T-helper 22 cell (primary cell): ENCODE measurements at places on chromosomes 12 and 14.

DNA sequence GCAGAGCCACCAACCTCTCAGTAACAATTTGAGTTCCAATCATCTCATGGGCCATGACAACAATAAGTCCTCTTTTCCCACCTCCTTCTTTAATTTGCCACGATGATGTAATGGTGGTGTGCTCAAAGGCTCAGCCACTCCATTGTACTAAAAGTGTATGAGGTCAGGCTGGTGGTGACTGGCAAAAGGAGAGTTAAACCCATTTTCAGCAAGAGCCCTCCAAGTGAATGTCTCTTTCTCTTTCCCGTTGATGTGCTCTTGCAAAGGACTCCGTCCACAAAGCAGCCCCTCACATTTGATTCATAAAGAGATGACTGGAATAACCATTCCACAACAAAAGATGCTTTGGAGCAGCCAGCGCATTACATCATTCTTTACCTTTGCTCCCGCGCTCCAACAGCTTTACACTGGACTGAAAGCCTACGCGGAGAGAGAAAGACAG, 41.6 kb downstream of the DUSP16 start:
- DNase-seq, result no peak

DNA sequence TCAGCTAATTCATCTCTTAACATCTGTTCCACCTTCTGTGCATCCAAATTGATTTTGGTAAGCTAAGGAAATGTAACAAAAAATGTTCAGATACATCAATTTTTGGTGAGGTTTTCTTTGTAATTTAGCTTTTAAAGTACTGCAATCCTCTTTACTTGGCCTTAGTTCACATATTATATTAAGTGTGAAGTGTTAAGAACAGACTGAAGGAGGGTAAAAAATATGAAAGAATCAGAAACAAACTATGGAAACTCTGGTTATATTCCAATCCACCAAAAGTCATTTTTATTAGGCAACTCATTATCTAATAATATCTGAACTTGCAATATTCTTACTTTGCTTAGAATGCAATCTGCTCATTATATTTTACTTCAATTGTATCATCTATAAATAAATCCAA, 49.1 kb downstream of the CEP290 start:
- DNase-seq, result no peak

DNA sequence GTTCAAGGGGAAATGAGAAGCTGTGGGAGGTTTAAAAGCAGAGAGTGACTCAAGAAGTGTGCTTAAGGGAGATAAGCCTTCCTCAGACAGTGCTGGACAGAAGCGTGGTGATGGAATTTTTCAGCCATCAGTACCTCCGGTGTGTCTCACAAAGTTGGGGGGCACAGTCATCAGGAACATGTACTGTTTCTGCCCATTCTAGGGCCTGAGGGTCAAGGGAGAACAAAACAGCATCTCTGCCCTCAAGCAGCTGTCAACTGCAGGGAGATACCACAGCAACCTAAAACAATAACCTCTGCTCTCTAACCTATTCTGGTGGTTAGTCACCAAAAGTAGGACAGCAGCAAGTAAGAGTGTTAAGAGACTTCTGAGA, 2.0 kb upstream of the STON2 start:
- DNase-seq, result no peak

DNA sequence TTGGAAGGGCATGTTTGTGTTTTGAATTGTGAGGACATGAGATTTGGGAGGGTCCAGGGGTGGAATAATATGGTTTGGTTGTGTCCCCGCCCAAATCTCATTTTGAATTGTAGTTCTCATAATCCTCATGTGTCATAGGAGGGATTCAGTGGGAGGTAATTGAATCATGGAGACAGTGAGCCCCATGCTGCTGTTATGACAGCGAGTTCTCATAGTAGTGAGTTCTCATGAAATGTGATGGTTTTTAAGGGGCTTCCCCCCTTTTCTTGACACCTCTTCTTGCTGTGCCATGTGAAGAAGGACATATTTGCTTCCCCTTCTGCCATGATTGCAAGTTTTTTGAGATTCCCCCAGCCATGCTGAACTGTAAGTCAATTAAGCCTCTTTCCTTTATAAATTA, 260.0 kb downstream of the DUSP6 start:
- DNase-seq, result no peak

DNA sequence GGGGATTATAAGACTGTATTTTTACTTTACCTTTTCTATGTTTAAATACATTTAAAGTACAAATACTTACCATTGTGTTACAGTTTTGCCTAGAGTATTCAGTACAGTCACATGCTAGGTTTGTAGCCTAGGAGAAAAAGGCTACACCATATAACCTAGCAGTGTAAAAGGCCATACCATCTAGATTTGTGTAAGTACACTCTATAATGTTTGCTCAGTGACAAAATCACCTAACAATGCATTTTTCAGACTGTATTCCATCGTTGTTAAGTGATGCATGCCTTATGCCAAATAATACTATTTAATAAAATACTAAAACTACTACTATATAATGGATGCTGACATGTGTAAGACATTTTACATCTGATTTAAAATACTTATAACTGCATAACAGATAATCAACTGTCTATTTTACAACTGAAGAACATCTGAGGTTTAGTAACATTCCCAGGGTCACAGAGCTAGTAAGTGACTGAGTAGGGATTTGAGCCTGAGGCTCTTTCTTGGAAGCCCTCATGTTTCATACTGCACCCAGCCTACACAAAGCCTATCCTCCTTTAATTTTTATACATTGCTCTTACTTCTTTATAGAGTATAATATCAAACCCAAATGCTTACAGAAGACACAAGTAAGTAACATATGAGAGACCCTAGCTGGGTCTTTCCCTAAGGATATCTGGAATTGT, 296.8 kb downstream of the SYT1 start:
- no peak for DNase-seq

DNA sequence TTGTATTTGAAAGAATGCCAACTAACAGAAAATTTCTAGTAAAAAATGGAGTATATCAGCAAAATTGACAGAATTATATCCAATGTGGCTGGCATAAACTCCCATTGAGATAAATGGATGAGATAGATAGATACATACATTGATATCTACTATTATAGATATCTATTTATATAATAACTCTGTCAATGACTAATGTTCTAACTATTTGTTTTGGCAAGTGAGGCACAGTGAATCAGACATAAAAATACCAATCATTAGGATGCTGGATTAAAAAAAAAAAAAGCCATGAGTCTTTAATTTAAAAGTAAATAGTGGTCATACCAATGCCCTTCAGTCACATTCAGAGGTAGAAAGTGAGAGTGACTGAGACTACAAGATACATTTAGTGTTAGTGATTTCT, 33.7 kb upstream of the GLIPR1 start:
- no peak for DNase-seq

GRCh38 chr14:69685716-69686115, 74.3 kb downstream of the SUSD6 start:
- no peak for DNase-seq

DNA sequence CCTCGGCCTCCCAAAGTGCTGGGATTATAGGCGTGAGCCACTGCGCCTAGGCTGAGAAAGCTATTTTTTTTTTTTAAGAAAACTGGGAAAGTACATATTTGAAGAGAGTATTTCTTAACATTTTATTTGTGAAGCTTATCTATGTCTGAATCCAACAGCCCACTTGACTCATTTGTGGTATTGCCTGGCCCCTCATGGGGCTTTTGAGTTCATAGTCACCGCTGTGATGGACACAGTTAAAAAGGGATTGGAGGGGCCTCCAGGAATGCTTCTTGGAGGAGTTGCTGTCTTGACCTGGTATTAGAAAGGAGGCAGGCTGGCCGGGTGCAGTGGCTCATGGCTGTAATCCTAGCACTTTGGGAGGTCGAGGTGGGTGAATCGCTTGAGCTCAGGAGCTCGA, 26.5 kb downstream of the BCL7A start:
- DNase-seq, result no peak

- DNase-seq, result no peak
These were observed 1.5 kb upstream of the FGF6 start for GRCh38 chr12:4447151-4447550.

DNA sequence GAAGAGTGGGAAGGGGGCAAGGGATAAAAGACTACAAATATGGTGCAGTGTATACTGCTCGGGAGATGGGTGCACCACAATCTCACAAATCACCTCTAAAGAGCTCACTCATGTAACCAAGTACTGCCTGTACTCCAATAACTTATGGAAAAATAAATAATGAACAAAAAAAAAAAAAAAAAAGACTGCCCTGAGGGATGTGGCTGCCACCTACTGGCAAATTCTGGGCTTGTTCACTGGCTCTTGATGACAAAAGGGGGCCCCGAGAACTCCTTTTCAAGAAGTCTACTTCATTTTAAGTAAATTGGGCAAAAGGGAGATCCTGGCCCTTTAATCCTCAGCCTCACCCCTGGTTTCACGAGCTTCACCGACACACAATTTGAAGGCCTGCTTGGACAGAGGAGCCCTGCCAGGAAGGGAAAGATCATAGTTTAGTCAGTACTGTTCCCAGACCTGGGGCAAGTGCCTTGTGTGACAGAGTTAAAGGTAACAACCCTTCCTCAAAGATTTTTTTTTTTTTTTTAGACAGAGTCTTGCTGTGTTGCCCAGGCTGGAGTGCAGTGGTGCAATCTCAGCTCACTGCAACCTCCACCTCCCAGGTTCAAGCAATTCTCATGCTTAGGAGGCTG, 26.1 kb upstream of the STAC3 start:
- no peak for DNase-seq

GRCh38 chr12:105018776-105019175, 32.7 kb downstream of the NOPCHAP1 start:
- no peak for DNase-seq

DNA sequence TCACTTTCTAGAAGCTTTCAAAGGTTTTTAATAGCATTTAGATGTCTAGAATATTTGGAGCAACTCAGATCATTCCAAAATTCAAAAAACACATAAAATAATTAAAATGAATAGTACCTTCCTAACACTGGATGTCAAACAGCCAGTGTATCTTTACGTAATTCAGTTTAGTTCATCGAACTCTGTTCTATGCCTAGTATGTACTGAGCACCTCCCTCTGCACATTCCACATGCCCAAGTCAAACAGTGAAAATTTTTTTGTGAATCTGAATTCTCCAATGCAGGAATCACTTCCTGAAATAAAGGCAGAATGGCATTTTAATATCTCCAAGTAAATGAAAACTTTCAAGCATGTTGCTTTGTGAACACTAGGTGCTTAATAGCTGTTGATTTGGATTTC, 192.3 kb downstream of the C12orf42 start:
- no peak for DNase-seq

DNA sequence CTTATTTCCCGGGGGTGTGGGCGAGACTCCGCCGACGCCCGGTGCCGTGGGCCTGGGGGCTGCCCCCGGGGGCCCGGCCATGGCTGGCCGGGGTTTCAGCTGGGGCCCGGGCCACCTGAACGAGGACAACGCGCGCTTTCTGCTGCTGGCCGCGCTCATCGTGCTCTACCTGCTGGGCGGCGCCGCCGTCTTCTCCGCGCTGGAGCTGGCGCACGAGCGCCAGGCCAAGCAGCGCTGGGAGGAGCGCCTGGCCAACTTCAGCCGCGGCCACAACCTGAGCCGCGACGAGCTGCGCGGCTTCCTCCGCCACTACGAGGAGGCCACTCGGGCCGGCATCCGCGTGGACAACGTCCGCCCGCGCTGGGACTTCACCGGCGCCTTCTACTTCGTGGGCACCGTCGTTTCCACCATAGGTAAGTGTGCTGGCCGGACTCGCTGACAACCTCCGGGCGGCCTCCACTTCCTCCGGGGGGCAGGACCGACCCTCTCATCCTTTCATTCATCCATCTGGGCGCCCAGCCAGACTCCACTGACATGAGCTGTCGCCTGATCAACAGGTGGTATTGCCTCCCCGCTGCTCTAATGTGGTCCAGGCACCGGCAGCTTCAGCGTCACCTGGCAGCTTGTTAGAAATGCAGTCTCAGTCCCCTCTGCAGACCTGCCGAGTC, 467 bp downstream of the KCNK13 start:
- no peak for DNase-seq
